Caco-2 (cell line): ENCODE measurements at places on chromosomes 12 and 14. TPM values are rescaled to one million over a fixed set of nuclear protein-coding genes. Genes with fewer than 3 reads are reported as not detected.

FAM222A gene
- 17.4 and 18.0 TPM in 2 replicates for total RNA-seq

POTEM gene
- total RNA-seq, result not detected in 2 replicates

PLCZ1 gene
- not detected in 2 replicates for total RNA-seq

CLECL1 gene
- not detected in 2 replicates for total RNA-seq

C14orf39 gene
- total RNA-seq, result not detected in 2 replicates

KIF5A gene
- 0.05 TPM in 1 of 2 replicates, not detected in the other for total RNA-seq

ADCY4 gene
- 0.57 and 0.60 TPM in 2 replicates for total RNA-seq

CLEC2B gene
- not detected in 2 replicates for total RNA-seq

GPR137C gene
- 1.9 and 2.9 TPM in 2 replicates for total RNA-seq

CATSPERB gene
- total RNA-seq, result 2.1 and 2.6 TPM in 2 replicates

SLC25A21 gene
- 3.2 and 3.6 TPM in 2 replicates for total RNA-seq
